ENCODE measurements at places on chromosomes 1 and 21. TPM values are rescaled to one million over a fixed set of nuclear protein-coding genes. Genes with fewer than 3 reads are reported as not detected.
A peak's percentile ranks its signal among the peaks of the same experiment; 100 is the strongest.

- no peaks in the 10 kb centered on the region for H3K36me3 ChIP-seq
- no peak overlapping the region for H3K27ac ChIP-seq
- H3K4me1 ChIP-seq = no peaks in the 10 kb centered on the region
- no peaks in the 10 kb centered on the region for H3K27me3 ChIP-seq
Observed at GRCh38 chr1:81118550-81118949, 682.2 kb upstream of the ADGRL2 start.

DNA sequence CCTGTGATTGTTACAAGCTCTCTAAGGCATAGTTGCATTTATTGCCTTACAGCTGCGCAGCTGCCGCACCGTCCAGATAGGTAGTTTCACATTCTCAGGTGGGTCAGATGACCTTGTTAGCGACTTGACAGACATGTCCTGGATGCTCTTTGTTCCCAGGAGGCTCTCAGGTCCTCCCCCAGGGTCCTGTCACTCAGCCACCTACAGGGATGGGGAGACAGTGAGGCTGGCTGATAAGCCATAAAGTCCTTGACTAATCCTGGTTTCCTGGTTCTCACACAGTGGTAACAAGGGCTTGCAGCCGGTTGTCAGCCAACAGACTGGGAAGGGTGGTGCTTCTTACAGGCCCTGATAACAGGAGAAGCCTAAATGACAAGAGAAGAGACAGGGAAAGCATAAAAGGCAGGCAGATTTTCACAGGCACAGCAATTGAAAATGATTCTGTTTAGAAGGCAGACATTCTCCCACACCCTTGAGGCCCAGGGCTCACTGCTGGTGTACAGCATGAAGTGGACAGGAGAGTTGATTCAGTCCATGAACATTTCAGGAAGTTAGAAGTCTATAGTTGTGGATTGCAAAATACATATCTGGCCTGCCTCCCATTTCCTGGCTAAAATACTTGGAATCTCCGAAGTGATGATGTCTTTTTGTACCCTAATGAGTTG is 2.9 kb downstream of the ARF1 start:
- no peaks in the 10 kb centered on the region for H3K27me3 ChIP-seq
- DNase-seq = no peak
- H3K36me3 ChIP-seq = peaks cover 44% of the 10 kb centered on the region

- H3K27me3 ChIP-seq = no peaks in the 10 kb centered on the region
- H3K36me3 ChIP-seq = peaks cover 37% of the 10 kb centered on the region
- no peak for DNase-seq
- H3K4me1 ChIP-seq = peaks cover 7% of the 10 kb centered on the region
Observed at GRCh38 chr21:44897326-44898010, 23.2 kb downstream of the ITGB2 start.

Gene CIART
- 3.4 TPM for total RNA-seq

Gene C1orf141
- not detected for total RNA-seq

DNA sequence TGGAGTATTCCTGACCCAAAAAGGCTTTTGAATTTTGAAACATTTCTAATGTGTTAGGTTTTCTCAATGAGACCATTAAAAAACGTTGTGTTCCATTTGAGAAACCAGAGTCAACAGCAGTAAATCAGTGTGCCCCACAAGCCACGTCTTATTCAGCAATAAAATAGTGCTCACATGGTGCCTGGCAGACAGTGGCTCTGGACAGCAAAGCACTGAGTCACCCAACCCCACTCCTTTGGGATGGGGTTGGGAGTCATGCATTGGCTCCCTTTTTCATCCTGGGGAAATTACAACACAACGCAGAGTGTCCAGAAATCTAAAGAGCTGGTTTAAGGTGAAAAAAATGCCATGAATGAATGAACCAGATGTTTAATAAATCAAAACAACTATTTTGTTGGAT is 46.5 kb downstream of the KCNJ15 start:
- peaks cover 26% of the 10 kb centered on the region for H3K4me1 ChIP-seq
- H3K27ac ChIP-seq = no peak overlapping the region
- H3K4me3 ChIP-seq = no peak overlapping the region

DNA sequence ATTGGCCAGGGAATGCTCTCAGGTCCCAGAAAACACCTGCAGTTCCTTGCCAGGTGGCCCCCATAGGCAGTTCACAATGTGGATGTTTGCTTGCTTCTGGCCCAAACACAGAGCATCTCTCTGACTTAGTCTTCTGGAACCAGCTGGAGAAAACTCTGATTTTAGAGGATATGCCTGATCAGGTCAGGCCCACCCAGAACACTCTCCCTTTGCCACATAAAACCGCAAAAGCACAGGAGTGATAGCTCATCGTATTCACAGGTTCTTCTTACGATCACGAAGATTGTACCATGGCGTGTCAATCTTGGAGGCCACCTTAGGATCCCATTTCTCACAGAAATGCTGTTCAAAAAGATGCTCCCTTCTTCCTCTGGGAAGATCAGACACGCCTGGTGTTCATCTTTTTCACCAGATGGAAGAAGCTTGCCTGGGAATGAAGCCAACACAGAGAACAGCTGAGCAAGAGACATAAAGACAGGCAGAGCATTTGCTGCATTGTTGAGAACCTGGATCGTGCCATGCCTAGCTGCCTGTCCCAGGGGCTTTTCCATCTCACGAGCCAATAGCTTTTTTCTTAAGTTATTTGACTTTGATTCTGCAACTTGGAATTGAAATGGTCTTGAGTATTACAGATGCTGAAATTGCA is 11.6 kb upstream of the CD247 start:
- H3K4me1 ChIP-seq = peaks cover 6% of the 10 kb centered on the region
- H3K4me3 ChIP-seq = no peak overlapping the region
- DNase-seq = no peak
- H3K36me3 ChIP-seq = no peaks in the 10 kb centered on the region

- no peak overlapping the region for H3K27ac ChIP-seq
- H3K4me3 ChIP-seq = no peak overlapping the region
- H3K27me3 ChIP-seq = no peaks in the 10 kb centered on the region
- peaks cover 37% of the 10 kb centered on the region for H3K36me3 ChIP-seq
- DNase-seq = no peak
Observed at GRCh38 chr1:248852481-248853405, 6.1 kb downstream of the ZNF692 start.

Gene KCNH1
- total RNA-seq = not detected

DNA sequence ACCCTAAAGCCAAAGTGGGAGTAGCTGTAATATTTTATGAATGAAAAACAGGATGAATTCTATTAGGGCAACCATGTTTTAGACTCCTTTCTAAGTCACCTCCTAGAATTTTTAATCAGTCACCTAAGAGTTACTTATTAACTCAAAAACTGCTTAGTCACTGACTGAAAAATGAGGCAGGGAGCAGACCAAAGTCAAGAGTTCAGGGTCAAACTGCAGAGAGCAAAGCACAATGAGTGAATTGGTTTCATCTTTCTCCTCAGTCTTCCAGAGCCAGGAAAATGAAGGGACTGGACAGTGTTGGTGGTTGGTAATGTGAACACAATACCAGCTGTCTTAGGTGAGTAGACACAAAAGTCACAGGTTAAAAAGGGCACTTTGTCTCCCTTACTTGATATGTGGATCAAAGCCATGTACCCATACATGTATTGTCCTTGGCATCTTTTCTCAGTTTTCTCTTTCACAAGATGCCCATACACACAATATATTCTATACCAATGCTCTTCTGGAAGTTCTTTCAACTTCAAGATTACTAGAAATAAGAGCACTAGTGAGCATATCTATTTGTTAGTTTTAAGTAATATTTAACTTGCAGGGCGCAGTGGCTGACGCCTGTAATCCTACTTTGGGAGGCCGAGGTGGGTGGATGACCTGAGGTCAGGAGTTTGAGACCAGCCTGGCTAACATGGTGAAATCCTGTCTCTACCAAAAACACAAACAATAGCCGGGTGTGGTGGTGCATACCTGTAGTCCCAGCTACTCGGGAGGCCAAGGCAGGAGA is 42.2 kb downstream of the ATP1B1 start:
- no peak overlapping the region for H3K4me3 ChIP-seq
- no peak overlapping the region for H3K27ac ChIP-seq
- no peaks in the 10 kb centered on the region for H3K4me1 ChIP-seq
- H3K27me3 ChIP-seq = peaks cover 8% of the 10 kb centered on the region
- no peak for DNase-seq

Gene MEGF6
- total RNA-seq = 2.1 TPM

- no peaks in the 10 kb centered on the region for H3K4me1 ChIP-seq
- no peak for DNase-seq
- H3K4me3 ChIP-seq = no peak overlapping the region
- H3K27ac ChIP-seq = no peak overlapping the region
- no peaks in the 10 kb centered on the region for H3K27me3 ChIP-seq
- H3K36me3 ChIP-seq = no peaks in the 10 kb centered on the region
Observed at GRCh38 chr1:219296430-219297355, 123.0 kb downstream of the LYPLAL1 start.

Gene ADORA1
- total RNA-seq = not detected

DNA sequence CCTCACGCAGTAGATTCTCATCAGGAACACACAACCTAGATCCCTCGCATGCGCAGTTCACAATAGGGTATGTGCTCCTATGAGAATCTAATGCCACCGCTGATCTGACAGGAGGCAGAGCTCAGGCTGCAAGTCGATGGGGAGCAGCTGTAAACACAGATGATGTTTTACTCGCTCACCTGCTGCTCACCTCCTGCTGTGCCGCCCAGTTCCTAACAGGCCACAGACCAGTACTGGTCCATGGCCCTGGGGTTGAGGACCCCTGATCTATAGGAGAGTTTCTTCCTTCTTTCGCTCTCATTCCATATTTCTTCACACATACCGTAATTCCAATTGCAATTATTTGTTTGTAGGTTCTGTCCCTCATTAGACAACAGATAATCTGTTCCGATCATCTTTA is 103.4 kb downstream of the CLEC20A start:
- no peak overlapping the region for H3K4me3 ChIP-seq
- no peaks in the 10 kb centered on the region for H3K27me3 ChIP-seq
- H3K4me1 ChIP-seq = no peaks in the 10 kb centered on the region
- no peak for DNase-seq
- no peaks in the 10 kb centered on the region for H3K36me3 ChIP-seq

GRCh38 chr1:17210176-17210575 is 5.2 kb downstream of the PADI1 start:
- H3K4me1 ChIP-seq = peaks cover 27% of the 10 kb centered on the region
- no peak overlapping the region for H3K4me3 ChIP-seq
- no peak for DNase-seq

Gene SLAMF9
- not detected for total RNA-seq

DNA sequence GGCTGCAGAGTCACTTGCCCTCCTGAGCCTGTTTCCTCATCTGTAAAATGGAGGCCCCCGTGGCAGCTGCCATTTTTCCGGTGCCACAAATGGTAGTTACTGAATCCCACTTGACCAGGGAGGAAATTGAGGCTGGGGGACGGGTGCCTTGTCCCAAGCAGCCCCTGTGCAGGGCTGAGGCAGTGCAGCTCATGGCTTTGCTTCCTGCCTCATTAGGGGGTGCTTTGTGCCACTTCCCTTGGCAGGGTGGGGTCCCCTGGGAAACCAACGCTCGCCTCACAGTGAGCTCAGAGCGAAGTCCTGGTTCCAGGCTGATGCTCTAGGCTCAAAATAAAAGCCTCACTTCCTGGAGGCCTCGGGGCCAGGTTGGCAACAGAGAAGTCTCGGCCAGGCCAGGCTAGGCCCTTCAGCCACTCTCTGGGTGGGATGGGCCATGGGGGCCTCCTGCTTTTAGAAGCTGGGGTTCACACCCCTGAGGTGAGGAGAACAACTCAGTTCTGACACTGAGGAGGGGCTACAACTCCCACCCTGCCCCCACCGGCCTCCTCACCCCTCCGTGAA is 6.8 kb downstream of the LAPTM5 start:
- no peak for DNase-seq
- peak overlapping the region; percentile 98 for H3K27ac ChIP-seq
- peaks cover 40% of the 10 kb centered on the region for H3K36me3 ChIP-seq
- H3K4me1 ChIP-seq = peaks cover 91% of the 10 kb centered on the region
- peak overlapping the region; percentile 86 for H3K4me3 ChIP-seq

DNA sequence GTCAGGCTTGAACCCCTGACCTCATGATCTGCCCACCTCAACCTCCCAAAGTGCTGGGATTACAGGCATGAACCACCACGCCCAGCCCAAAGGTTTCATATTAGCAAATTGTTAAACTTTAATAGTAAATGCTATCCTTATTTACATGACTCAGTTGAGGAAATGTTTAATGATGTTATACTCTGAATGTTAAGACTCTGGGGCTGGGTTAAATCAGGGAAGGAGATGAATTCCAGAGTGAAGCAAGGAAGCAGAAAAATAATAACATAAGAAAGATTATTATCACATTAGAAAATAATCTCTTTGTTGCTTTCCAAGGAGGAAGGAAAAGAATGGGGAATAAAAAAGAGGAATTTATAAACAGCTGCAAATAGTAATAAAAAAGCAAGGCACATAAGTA is 105.3 kb downstream of the PTGS2 start:
- no peaks in the 10 kb centered on the region for H3K36me3 ChIP-seq
- H3K4me3 ChIP-seq = no peak overlapping the region
- no peaks in the 10 kb centered on the region for H3K27me3 ChIP-seq
- H3K27ac ChIP-seq = no peak overlapping the region

GRCh38 chr1:114334297-114334696 is 176.7 kb downstream of the TRIM33 start:
- no peak for DNase-seq
- no peaks in the 10 kb centered on the region for H3K36me3 ChIP-seq
- H3K27ac ChIP-seq = no peak overlapping the region
- peaks cover 3% of the 10 kb centered on the region for H3K27me3 ChIP-seq

DNA sequence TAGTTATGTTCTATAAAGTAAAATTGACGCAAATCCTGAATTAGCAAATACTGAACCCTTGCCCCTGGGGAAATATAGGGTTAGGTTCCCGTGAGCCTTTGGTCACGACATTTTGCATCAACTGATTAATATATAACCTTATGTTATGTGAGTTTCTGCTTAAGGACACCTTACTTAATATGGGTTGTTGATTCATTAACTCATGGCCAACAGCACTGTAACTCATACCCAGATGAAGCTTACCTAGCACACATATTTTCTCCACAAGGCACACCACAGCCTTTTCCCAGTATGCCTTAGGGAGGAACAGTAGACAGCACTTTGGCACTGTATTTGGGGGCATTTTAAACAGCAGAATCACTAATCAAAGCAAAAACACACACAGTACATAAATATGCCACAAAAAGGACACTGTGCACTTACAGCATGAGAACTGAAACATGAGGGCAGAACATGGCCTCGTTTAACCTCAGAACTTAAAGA is 15.1 kb downstream of the INAVA start:
- H3K27me3 ChIP-seq = peaks cover 20% of the 10 kb centered on the region
- H3K4me3 ChIP-seq = no peak overlapping the region
- peaks cover 10% of the 10 kb centered on the region for H3K4me1 ChIP-seq
- no peak for DNase-seq
- H3K36me3 ChIP-seq = no peaks in the 10 kb centered on the region

DNA sequence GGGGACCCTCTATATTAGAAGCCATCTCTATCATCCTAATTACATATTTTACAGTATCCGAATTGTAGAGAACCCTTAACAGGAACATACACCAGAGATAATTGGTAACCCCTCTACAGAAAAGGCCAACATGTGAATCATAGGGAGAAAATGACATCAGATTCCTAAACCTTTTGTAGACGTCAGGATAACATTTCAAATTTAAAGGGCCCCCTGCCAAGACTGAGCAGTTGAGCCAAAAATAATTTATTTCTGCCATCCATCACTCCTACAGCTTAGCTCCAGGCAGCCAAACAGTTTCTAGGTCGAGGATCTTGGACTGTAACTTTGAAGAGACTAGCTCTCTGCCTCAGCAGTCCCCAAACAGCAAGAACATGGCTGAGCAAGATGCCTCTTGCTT is 21.2 kb downstream of the ZNF697 start:
- H3K27me3 ChIP-seq = peaks cover 21% of the 10 kb centered on the region
- H3K27ac ChIP-seq = no peak overlapping the region
- H3K4me1 ChIP-seq = no peaks in the 10 kb centered on the region
- no peaks in the 10 kb centered on the region for H3K36me3 ChIP-seq
